Fibroblast of skin of right quadriceps (primary cell): ENCODE measurements at places on chromosomes 5 and 9.

DNA sequence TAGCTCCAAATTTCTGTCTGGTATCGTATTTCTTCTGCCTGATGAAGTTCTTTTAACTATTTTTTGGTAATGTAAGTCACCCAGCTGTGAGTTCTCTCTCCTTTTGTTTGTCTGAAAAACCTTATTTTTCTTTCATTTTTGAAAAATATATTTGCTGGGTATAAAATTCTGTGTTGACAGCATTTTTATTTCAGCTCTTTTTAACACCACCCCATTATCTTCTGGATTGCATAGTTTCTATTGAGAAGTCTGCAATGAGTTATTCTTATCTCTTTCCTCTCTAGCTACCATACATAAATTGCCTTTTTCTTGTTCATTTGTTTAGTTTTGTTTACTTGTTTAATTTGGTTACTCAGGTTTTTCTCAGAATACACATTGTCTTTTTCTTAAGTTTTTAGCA is 109.1 kb downstream of the NSG2 start:
- DNase-seq, result no peak

- peak; percentile 57 for DNase-seq
Observed at GRCh38 chr5:72065751-72066255, 41.5 kb upstream of the MAP1B start.

GRCh38 chr9:120919843-120920805 is 6.5 kb downstream of the TRAF1 start:
- DNase-seq, result no peak

DNA sequence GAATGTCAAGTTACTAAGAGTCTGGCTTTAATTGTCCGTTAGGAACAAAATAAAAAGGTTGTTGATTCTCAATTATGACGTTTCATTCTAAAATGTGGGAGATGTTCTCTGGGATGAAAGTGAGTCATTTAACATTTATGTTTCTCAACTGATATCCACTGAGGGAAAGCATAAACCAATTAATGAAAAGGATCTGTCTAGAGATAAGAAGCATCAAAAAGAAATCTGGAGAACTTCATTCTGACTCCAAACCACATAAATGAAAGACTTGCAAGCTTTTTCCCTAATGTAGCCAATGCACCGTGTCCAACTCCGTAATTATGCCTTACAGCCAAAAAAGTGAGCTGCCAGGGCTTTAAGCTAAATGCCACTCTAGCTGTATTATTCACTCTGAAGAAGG is 654.2 kb downstream of the TLE1 start:
- peak; percentile 85 for DNase-seq

DNA sequence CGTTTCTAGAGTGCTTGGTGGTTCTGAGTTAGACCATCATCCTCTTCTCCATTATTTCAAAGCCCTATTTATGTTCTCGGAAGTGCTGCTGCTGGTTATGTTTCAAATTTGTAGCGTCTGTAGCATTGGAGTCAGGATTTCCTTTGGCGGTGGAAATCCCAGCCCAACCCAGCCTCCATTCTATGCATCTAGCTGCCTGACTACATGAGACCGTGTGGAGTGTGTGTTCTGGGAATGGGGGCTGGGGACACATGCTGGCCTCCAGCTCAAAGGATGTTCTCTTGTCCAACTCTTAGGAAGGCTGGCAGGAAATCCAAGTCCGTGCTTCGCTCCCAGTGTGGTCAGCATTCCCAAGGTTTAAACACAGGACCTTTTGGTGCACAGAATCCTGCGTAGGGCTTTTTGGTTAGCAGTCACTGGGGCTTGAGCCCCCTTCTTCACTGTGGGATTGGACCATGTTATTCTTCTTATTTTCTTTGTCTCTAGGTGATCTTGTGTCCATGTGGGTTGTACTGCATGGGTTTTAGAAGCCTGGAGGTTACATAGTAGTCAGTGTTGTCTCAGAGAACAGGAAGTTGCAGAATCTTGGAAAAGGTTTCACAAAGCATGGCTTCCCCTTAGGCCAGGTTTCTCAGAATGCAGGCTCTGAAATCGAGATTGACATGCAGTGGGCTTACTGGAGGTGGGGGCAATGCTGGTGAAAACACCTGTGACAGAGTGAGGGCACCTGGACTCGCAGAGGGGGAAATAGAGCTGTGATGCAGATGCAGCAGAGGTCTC is 132.2 kb downstream of the ARHGAP26 start:
- DNase-seq, result no peak

- no peak for DNase-seq
Observed at GRCh38 chr9:79962836-79963235, 391.1 kb downstream of the TLE4 start.

GRCh38 chr5:35159370-35159742 is 70.9 kb downstream of the PRLR start:
- DNase-seq, result no peak

DNA sequence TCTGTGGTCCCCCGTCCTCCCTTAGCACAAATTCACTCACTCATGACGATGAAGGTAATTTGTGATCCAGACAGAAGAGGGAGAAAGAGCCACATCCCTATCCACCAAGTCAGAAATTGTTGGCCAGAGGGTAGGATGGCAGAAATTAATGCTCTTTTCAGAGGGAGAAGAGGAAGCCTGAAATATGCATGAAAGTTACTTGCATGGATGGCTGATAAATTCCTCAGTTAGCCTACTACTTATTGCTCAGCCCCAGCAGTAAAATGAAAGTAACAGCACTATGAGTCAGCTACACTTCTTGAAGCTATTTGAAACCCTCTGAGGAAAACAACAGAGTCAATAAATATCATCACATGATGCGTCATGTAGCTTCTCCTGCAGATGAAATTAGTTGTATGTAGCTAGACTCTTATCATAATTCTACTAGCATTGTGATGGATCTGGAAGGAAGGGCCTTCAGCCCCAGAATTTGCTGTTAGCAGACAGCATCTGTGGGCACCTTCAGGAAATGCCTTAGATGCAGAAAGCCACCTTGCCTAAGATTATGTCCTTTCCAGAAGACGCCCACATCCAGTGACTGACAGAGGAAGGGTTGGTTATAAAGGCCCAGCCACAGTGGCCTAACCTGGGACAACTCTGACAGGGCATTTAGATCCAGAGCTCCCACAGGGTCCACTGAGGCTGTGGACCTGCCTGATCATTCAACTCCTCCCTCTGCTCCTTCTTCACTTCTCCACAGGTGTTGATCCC is 81.2 kb upstream of the CCDC112 start:
- peak; percentile 93 for DNase-seq

- DNase-seq, result peak; percentile 54
Observed at GRCh38 chr5:134577022-134577795, 51.7 kb downstream of the JADE2 start.

- no peak for DNase-seq
Observed at GRCh38 chr5:139459451-139459934, 3.0 kb downstream of the ECSCR start.

- DNase-seq, result no peak
Observed at GRCh38 chr5:135662061-135662481, 83.3 kb upstream of the CXCL14 start.

GRCh38 chr5:96151891-96152290 is 190.2 kb upstream of the ELL2 start:
- no peak for DNase-seq

GRCh38 chr5:14727428-14727865 is 62.9 kb downstream of the OTULIN start:
- peak; percentile 70 for DNase-seq

DNA sequence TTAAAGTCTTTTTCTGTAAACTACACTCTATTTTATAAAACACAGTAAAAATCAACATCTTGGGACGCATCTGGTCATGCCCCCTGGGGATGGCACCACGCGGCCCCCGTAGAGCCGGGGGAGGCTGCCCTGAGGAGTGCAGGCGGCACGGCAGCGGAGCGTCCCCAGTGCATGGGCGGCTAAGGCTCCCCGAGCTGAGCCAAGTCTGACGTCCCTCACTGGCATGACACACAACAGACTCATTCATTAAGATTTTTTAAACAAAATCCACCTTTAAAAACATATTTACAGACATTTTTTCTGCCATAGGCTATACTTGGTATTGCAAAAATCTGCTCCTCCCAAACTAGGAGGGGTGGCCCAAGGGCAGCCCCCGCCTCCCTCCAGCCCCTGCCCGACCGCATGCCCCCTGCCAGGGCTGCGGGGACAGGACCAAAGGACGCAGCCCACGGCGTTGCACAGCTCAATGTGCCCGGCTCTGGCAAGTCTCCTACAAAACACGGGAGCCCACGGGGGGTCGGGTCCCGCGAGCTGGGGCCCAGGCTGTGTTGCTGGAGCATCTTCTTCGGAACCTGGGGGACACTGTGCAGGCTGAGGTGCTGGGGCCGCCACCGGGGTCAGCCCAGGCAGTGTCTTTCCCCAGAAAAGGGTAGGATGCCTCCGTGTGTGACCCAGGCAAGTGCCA is 11.8 kb upstream of the SEC16A start:
- no peak for DNase-seq

DNA sequence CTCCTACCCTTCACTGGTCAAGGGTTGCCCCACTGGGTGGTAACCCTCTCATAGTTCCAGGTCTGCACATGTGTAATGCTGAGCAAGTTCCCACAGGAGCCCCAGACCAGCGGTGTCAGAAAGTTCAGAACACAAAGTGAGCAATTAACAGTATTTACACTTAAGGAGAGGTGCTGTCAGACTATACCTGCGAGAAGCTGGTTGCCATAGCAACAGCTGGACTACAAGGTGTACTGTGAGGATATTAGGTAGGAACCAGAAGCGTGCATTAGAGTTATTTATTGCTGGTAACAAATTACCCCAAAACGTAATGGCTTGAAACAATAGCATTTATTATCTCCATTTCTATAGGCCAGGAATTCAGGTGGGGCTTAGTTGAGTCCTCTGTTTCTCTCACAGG is 317.0 kb upstream of the RPS23 start:
- DNase-seq, result no peak

DNA sequence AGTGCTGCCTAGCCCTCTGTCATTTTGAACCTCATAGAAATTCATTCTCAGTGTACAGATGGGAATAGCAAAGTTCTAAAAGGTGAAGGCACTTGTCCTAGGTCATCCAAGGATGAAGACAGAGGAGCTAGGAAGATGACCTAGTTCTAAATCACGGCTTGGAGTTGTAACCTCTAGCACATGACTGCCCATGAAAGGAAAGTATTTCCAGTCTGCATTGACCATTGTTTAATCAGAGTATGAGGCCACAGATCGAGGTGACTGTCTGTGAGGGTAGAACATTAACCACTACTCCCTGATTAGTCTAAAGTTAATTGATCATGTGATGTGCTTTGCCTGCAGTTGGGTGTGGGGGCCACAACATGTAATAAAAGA is 674 bp upstream of the TNFSF15 start:
- no peak for DNase-seq

GRCh38 chr5:81245871-81246235 is 12.7 kb downstream of the CKMT2 start:
- DNase-seq, result no peak

DNA sequence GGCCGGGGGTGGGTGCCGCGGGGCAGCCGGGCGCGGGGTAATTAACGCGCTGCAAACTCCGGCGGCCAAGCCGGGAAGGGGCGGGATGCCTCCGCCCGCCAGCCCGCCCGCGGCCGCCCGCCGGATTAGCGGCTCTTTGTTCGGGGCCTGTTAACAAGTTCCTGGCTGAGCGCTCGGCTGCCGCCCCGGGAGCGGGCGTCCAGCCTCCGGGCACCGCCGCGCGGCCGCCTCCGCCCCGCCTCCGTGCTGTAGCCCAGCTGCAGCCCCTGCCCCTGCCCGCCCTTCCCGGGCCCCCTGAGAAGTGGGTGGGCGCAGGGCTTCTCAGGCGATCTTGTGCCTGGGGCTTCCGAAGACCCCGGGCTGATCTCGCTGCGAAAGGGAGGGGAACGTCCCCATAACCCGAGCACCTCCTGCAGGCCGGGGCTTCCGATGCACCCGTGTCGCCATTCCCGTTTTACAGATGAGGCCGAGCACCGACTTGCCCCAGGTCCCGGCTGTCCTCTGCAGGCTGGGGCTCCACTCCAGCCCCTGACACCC is 7.5 kb downstream of the UNC5A start:
- no peak for DNase-seq

DNA sequence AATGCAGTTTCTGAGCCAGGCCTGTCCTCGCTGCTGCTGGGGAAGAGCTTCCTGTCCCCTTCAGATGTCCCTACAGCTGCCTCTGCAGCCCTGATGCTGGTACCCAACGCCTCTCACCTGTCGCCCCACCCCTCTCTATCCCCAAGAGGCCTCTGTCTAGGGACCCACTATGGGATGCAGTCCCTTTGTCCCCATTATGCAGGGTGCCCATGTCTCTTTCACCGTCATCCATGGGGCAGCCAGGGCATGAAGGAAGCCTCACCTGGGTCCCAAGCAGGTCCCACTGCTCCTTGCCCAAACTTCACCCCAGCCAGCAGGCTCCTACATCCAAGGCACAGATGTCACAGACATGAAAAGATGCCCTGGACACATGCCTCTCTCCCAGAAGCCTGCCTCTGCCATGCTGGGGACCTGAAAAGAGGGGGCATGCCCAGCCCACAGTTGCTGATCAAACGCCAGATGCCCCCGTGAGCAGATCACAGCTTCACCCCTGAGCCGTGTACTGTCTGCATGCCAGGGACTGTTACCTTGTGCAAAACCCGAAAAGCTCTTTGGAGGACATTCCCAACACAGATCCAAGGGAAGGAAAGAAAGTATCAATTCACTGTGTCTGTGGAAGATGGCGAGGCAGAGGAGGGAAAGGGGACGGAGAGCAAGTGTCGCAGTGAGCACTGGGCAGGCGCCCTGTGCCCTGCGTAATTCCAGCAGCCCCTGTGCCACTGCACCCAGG is 81.0 kb downstream of the ADAMTS2 start:
- DNase-seq, result no peak

GRCh38 chr5:65066387-65067146 is 297.8 kb downstream of the CWC27 start:
- no peak for DNase-seq

DNA sequence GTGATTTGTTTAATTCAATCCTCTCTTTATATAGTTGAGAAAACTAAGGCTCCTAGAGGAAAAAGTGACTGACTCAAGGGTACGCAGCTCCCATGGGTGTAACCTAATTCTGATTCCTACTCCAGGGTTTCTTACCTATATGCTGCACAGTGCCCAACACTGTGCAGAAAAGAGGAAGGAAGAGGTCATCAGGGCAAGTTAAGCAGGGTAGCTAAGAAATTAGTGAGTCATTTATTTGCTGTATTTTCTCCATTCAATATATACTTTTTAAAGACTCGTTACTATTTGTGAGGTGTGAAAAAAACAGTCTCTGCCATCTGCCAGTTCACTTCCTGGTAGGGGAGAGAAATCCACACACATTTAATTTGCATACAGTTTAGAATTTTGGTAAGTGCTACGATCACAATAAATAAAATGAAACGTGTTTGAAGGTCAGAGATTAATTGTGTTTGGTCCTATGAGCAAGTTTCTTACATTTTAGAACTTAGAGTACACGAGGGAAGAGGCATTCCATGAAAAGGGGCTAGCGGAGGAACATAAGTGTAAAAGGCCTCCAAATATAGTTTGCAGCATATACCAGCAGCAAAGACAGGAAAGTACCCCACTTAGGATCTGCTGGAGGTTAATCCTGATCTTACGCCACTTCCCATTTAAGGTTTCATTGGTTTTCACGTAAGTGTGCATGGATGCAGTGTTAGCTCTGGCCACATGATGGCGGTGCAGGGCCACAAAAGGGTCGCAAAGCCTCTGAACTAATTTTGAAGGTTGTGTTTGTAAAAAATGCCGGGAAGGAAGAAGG is 59.9 kb upstream of the TLR4 start:
- peak; percentile 45 for DNase-seq
